ENCODE measurements at places on chromosomes 1 and 21. TPM values are rescaled to one million over a fixed set of nuclear protein-coding genes. Genes with fewer than 3 reads are reported as not detected.

DNA sequence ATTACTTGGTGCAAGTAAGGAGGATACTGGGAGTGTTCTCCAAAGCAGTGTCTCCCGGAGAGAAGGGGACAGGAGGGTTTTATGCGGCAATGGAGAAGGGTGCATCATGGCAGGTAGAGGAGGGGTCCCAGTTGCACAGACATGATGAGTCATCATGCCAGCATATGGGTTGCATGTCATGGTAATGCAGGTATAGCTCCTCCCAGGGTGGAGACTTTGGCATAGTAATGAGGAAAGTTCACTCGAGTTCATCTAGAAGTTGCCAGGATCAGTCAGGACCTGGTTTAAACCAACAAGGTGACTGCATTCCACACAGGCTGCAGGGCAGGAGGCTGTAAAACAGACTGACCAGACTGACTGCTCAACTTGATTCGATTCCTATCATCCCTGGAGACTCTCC, 355.7 kb upstream of the DUSP10 start:
- peak; percentile 93 for ATAC-seq

DNA sequence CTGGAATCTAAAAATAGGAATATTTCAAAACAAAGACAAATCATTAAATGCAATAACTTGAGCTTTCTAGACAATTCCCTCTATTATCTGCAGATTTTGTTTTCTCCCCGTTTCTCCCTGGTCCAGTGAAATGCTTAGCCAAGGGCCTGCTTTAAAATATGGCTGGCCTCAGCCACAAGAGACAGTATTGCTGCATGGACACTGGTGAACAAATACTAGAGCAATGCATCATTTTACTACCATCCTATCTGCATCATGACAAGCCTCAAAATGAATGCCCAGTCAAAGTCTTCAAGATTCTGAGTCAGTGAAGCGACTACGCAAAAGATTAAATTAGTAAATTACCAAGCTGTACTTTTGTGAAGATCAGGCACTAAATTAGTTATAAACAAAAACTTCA, 80.5 kb downstream of the ENAH start:
- ATAC-seq, result no peak

DNA sequence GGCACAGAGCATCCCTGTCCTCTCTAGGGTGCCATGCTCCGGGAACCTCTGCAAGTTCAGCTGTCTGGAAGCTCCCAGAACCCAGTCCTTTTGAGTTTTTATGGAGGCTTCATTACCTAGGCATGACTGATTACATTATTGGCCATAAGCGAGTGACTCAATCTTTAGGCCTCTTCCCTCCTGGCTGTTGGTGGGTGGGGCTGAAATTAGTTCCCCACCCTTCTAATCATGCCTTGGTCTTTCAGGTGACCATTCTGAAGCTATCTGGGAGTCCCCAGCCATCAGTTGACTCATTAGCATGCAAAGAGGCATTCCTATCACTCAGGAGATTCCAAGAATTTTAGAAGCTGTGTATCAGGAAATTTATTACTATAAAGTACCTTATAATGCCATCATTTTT, 46.6 kb downstream of the WLS start:
- ATAC-seq, result no peak

DNA sequence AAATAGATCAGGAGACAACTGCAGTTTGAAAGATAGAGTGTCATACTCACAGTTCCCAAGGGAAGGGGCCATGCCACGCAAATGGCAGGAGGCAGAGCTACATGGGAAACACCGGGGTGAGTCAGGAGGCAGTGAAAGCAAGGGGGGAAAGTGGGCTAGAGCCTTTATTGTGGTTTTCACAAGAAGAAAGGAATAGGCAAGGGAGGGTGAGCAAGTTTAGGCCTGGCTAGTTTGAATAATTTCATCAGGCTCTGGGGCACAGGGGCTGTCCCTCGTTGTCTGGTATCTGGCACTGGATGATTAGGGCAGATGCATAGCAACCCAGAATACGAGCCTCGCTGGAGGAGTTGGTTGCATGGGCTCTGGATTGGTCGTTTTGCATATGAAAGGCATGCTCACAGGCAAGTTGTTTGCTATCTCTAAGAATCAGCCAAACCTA, 17.0 kb upstream of the ITLN2 start:
- ATAC-seq, result peak; percentile 36

Gene ZNF678
- 2.7 TPM for total RNA-seq

Gene GTF2B
- 15.4 TPM for total RNA-seq

DNA sequence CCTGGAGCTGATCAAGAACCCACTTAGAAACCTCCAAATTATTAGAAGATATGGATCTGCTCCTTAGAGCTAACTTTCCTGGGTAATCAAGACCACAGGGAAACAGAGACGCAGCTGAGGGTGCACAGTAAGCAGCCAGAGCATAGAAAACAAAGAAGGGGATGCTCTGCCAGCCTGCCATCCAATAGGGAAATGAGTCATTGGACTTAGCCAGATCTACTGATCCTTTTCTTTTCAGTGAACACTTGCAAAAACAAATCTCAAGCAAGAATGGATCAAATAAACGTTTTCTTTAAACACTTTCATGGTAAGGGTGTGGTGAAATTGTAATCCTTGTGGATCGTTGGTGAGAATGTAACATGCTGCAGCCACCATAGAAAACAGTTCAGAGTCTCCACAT, 474.0 kb downstream of the LTN1 start:
- ATAC-seq, result no peak

DNA sequence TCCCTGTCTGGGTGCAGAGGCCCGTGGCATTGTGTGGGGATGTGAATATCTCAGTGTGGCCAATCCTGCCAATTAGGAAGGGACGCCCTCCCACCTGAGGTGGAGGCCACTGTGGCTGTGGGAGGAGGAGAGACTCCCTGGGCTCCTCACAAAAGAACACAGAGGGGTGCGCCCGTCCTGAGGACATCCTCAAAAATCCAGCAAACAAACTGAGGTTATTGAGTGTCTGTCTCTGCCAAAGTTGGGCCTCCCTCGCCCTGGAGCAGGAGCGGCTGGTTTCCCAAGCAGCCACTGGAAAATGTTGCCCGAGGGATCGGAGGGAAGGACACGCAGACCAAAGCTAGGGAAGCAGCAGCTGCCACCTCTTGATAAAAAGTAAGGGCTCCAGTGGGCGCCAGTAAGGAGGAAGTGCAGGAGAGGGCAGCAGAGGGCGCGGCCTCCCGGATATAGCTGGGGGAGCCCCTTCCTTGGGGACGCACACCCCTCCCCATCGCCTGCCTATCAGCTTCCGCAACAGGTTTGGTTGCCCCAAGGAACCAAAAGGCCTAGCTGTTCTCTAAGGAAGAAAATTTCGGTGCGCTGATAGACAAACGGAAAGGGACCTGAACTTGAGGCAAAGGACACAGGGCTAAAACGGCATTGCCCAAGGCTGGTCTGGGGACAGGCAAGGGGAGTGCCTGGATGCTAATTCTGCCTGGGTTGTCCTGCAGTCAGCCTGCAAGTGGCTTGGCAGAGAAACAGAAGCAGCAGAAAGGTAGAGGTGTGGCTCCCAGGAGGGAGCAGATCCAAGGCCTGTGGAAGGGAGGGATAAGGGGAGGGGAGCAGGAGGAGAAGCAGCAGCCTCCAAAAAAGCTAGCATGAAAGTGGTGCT, 1.7 kb upstream of the GRIK3 start:
- no peak for ATAC-seq

All from esophagus mucosa (tissue), 1 donor.